ENCODE measurements at places on chromosomes 4 and X.

- DNase-seq: no peak
Measured at GRCh38 chr4:10421344-10422055, 35.7 kb downstream of the ZNF518B start.

- no peak for DNase-seq
Measured at GRCh38 chr4:180698550-180699195, 1544.5 kb upstream of the TENM3 start.

DNA sequence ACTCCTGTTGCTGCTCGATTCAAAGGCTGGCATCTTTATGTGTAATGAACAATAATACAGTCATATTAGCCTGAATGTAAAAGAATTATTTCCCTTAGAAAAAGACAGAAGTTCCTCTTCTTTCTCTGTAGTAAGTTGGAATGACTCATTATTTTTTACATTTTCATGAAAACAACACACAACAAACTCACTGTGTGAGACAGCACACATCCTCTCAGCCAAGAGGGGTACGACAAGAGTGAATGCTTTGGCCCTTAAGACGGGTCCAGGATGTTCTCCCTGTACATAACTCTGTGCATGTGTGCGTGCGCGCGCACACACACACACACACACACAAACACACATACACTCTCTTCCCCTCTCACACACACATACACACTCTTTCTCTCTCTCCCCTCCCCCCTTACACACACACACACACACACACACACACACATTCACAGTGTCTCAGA is 72.8 kb downstream of the MANBA start:
- no peak for DNase-seq

- DNase-seq: no peak
Measured at GRCh38 chr4:88041626-88042025, 34.2 kb downstream of the PKD2 start.

DNA sequence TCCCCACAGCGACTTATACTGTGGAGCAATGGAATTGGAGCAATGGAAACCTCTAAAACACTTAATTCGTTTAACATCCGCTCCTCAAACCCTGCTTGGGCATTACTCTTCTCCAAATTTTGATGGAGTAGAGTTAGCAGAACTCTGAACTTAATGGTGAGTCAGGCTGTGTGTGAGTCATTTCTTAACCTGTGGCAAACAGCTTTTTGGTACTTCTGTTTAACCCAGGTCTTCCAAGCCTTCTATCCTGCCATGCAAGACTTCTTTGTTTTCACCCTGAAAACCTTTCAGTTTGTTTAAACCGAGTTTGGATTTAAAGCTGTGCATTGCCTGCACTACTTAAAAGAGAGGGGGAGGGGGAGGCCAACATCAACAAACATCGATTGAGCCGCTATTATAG is 3.6 kb upstream of the AMOT start:
- no peak for DNase-seq

DNA sequence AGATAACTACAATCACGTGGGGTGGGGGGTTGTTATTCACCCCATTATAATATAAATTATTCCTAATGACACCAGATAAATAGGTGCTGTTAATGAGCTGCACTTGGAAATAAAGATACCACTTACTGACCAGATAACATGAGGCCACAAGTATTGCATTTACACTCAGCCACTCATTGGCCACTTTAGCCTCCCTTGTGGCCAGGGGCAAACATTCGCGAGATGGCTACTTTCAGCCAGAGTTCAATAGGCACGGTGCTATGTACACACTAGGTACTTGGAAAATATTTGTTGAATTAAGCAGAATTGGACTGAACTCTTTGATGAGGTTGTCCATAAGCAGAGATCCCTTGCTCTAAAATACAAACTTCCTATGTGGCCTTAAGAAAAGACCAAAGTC is 713.7 kb upstream of the TENM3 start:
- DNase-seq: no peak

DNA sequence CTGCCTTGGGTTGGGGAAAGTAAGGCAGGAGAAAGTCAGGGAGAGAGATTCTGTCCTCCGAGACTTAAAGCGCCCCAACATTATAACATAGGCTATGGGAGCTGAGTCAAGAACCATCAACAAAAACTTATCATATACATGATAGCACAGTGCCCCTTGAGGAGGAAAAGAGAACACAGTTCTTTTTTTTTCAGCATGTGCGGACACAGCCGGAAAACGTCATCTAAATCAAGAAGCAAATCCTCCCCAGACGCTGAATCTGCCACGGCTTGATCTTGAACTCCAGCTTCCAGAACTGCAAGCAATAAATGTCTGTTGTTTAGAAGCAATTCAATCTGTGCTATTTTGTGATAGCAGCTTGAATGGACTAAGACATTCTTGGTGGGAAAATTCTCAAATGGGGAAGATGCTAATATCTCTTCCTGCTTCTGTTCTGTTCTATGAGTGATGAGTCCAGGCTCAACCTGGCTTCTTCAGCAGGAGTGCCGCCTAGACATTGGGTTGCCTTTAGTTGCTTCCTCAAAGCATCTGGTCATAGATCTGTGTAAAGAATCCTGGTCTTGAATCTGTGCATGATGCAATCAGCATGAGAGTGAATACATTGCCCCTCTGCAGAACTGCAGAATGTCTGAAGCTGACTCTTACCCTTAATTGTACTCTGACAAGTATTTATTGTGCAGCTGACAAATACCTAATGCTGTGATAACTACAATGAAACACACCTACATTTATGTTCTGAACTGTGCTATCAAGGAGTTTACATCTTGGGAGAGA is 549.8 kb upstream of the PRKX start:
- no peak for DNase-seq

GRCh38 chr4:37601531-37601930 is 84.6 kb downstream of the RELL1 start:
- peak; percentile 84 for DNase-seq

DNA sequence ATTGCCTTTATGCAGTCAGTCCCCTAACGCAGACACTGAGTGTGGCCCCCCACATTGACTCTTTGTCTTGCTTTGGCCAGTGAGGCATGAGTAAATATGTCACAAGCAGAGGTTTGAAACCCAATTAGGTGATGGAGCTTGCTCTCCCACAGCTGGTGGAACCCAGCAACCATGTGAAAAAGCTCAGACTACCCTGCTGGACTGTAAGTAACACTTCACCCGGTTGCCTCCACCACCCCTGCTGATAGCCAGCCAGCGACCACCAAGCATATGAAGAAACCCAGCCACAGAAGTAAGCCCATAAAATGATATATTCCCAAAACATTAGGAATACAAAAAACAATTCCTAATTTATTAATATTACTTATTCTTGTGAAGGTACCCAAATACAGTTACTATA is 21.6 kb upstream of the PDCL2 start:
- DNase-seq: no peak

DNA sequence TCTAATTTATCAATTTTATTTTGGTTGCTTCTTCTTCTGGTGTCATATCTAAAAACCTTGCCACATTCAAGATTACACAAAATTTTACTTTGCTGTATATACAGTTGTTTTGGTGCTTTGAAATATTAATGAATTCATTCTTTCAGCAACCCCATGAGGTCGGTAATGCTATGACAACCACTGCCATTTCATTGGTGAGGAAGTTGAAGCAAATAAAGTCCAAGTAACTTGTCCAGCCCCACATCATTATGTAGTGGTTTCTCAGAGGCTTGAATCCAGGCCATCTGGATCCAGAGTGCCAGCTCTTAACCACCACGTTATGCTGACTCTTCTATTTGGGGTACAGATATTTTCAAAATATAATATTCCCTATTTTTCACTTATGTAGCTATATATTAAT is 42.2 kb downstream of the UGT2A3 start:
- no peak for DNase-seq

- DNase-seq: no peak
Measured at GRCh38 chr4:19947349-19947748, 304.4 kb upstream of the SLIT2 start.

GRCh38 chrX:1468250-1468772 is 15.6 kb upstream of the ASMTL start:
- peak; percentile 62 for DNase-seq

GRCh38 chr4:37392521-37393255 is 148.1 kb downstream of the NWD2 start:
- DNase-seq: peak; percentile 36

GRCh38 chrX:109622270-109622669 is 2.7 kb downstream of the KCNE5 start:
- no peak for DNase-seq

- DNase-seq: no peak
Measured at GRCh38 chr4:7430965-7431695, 3.6 kb downstream of the PSAPL1 start.

GRCh38 chr4:97370568-97370967 is 772.7 kb downstream of the STPG2 start:
- no peak for DNase-seq

DNA sequence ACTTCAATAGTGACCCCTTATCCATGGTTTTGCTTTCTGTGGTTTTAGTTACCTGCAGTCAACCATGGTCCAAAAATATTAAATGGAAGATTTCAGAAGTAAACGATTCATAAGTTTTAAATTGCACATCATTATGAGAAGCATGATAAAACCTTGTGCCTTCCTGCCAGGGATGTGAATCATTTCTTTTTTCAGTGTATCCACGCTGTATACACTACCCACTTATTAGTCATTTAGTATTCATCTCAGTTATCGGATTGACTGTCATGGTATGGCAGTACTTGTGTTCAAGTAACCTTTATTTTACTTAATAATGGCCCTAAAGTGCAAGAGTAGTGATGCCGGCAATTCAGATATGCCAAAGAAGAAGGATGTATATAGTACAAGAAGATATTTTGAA is 37.7 kb upstream of the TASL start:
- DNase-seq: no peak

DNA sequence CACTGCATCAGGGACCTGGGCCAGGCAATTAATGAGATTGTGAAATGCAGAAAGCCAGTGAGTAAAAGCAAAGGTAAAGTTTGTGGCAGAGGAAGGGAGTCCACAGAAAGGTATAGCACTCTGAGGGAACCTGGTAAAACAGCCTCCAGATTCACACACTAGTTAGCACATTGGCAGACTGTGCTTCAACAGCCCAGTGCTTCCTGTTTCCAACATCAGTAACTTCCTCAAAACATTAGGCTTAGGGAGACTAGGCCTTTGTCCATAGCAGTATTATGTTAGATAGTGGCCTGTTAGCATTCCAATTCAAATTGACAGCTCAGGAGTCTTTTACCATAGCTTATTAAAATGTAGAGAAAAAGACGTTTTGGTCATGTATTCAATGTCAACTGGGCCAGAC is 582.6 kb upstream of the ACTRT1 start:
- no peak for DNase-seq

DNA sequence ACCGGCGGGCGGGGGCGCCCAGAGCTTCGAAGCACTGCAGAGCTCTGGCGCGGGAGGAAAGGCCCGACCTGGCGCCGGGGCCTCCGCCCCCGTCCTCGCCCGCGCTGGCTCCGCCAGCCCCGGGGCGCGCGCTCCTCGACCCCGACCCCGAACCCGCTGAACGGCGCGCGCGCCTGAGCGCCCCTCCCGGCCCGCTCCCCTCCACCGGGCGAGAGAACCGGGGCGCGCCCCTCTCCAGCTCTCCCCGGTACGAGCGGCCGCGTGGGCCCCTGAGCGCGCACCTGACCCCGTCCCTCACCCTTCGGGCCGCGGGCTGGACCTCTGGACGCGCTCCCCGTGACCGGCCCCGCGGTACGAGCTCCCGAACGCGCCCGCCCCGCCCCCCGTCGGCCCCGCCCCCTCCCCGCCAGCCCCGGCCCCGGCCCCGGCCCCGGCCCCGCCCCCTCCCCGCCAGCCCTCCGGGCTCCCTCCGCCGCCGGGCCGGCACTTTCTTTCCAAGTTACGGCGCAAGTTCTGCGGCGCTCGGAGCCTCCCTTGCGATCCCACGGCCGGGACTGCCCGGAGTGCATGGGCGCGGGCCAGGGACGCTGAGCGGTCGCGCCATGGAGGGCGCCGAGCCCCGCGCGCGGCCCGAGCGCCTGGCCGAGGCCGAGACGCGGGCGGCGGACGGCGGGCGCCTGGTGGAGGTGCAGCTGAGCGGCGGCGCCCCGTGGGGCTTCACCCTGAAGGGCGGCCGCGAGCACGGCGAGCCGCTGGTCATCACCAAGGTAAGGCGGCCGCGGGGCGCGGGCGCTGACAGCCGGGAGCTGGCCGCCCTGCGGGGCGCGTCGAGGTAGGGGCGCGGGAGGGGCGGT is at the start of gene SHROOM2:
SHROOM2 (plus strand) TSS at position 486 of the 854 bp plus-strand sequence; CDS start at position 603, 117 bp downstream.
- DNase-seq: no peak
